ENCODE measurements at places on chromosomes 6 and 20.

DNA sequence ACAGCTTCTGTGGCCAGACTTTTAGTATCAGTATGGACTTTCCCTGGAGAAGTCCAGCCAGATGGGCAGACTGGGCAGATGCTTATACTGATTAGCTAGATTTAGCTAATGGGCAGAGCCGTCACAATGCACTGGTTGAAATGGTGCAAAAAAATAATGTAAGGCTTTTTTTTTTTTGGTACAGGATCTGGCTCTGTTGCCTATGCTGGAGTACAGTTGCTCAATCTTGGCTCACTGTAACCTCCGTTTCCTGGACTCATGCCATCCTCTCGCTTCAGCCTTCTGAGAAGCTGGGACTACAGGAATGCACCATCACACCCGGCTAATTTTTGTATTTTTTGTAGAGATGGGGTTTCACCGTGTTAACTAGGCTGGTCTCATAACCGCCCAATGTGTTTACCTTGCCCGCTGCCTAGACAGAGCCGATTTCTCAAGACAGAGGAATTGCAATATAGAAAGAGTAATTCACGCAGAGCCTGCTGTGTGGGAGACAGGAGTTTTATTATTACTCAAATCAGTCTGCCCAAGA lies 16.4 kb upstream of the KIFC1 start:
- DNase-seq, result peak; percentile 89

DNA sequence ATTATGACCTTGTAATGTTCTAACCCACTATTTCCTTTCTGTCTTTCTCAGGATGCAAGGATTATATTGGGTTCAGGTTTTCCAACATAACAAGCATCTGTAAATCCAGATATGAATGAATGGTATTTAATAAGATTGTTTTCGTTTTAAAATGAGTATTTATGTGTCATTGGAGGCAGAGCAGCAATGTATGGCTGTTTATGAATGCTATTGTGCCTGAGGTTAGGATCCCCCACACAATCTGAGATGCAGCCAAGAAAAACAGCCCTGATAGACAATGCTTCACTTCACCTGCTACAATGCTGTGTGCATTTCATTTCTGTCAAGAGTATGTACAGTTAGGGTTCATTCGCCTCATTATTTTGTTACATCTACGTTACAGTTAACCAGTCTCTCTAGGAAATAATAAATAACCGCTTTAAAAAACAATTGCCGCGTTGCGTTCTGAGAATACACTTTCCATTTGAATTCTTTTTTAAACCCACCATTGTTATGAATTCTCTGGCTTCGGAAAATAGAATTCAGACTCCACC lies 19.6 kb downstream of the TFAP2A start:
- DNase-seq, result no peak

GRCh38 chr6:125312478-125312877 lies 10.7 kb upstream of the HDDC2 start:
- DNase-seq, result no peak

- DNase-seq, result no peak
These were observed 14.6 kb upstream of the TAAR1 start for GRCh38 chr6:132673376-132674094.

DNA sequence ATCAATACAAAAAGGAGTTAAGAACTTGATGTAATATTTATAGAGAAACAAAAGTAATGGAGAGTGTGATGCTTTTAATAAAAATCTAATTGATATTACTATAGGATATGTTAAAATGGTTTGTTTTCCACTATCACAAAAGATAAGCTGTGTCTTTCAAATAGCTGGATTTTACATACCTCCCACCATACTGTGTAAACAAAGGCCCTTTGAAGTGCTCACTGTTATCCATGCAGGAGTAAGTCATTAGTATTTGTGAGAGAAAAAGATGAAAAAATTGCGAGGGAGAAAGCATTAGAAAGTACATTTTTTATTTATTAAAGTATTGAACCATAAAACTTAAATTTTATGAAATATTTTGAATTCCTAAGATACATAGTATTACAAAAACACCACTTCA lies 733.0 kb downstream of the GRIK2 start:
- no peak for DNase-seq

DNA sequence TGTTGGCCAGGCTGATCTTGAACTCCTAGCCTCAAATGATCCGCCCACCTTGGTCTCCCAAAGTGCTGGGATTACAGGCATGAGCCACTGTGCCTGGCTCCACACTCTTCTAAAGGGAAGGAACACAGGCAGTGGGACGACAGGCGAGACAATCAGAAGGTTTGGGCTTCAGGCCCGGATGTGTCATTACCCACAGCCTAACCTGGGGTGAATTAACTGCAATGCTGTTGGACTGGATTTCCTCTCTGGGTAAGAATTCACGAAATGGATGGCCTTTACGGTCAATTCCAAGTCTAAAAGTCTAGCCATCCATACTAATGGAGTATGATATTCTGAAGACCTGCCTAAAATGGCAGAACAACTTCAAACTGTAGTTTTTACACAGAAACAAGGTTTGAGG lies 83.7 kb upstream of the CCDC28A start:
- no peak for DNase-seq

GRCh38 chr6:125375821-125376220 lies 74.1 kb upstream of the HDDC2 start:
- no peak for DNase-seq

- no peak for DNase-seq
These were observed 189.5 kb downstream of the THBS2 start for GRCh38 chr6:169064194-169064593.

DNA sequence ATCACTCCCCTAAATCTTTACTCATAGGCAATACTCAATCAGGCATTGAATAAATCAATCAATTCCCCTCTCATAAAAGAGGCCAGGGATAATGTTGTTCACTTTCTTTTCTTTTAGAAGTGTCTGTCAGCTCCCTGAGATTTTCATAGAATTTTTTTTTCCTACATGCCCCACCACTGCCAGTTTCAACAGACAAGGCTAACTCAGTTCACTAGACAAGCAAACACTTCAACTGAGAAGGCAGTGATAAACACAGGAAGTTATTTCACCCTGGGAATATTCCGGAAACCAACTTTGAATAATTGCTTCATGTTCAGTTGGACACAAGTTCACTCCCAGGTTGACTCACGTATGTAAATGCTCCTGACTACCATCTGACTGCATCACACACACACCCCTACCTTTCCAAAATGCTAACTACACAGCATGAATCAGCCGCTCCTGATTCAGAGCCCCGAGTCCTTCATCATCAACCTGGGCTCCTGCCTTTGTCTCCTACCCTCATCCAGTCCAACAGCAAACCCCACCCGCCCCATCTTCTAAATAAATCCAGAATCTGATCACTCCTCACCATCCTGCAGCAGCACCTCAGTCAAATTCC lies 143.9 kb downstream of the BCAS1 start:
- DNase-seq, result peak; percentile 10

- no peak for DNase-seq
These were observed 22.2 kb downstream of the FKBP1A start for GRCh38 chr20:1370548-1371110.

DNA sequence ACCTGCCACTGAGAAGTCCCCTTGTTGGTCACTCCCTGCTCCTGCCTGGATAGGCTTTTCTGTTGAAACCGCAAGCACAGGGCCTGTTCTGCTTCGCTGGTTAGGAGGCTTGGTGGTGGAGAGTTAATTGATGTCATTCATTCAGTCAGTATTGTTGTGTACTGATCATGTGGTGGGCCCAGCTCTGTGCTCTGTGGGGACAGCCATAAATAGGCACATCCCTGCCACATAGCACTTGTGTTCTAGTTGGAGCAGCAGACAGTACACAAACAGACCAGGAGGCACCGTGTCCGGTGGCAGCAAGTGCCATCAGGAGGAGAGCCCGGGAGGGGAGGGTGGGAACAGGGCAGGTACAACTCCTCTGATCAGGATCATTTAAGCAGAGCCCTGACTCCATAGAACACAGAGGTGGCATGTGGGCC lies 155.2 kb upstream of the INSM1 start:
- no peak for DNase-seq

DNA sequence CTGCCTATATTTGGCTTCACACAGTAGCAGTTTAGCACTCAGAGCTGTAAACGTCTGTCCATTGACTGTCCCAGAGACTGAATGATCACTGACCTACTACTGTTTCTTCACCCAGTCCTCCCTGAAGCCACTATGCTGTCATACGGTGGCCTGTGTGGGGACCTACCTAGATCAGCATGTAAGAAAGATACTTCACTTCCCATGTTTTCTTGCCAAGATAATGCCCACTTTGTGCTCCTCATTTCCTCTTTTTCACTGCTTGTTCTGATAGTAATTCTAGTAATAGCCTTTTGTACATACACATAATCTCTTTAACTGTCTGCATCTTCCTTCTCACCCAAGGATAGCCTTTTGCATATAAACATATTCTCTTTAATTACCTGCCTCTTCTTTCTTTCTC lies 109.9 kb upstream of the TIAM2 start:
- DNase-seq, result no peak

DNA sequence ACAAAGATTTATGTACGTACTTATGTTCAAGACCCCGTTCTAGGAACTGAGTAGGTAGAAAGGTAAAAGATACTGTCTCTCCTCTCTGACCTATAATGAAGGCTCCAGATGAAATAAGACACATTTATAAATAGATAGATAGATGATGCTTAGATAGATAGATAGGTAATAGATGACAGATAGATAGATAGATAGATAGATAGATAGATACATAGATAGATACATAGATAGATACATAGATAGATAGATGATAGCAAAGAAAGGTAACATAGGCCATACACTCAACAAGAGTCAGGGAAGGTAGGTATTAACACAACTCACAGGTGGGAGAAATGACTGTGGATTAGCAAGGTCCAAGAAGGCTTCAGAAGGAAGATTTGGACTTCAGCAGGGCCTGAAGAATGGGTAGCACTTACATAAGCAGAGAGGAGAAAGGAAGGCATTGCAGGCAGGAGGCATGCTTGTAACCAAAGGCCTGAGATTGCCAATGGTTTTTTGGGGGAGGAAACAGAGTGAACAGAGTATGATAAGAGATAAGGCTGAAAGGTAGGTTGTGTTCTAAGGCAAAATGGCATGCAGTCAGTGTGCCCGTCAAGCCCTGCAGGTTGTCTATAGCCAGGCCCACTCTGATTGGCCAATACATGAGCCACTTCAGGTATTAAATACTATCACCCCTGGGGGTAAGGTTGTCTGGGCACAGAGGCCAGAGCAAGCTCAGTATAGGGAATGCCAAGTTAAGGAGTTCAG lies 7.7 kb upstream of the MYB start:
- no peak for DNase-seq

- no peak for DNase-seq
These were observed 397.0 kb downstream of the DOK5 start for GRCh38 chr20:54872440-54872839.

- DNase-seq, result no peak
These were observed 3.4 kb upstream of the MICAL1 start for GRCh38 chr6:109458774-109459531.

DNA sequence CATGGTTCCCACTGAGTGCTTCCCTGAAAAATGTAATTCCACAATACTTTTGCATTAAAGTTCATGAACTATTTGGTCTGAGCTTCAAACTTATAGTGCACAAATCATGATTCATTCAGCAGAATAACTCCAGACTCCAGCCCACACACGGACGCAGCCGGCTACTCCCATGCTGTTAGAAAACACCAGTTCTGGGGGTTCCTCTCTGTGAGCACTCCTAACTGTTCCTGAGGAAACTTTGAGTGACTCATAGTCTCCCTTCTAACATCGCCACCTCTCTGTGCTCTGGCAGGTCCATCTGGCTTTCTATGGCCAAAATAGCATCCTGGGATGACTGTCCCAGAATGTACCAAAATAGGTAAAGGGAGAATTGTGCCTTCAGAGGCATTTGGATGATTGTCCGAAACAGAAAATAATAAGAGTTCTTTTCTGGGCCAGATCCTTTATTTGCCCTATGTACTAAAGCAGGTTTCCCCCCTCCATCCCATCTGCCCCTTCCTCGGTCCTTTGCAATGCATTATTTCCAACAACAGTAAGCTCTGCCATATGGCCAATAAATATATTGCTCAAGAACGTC lies 32.3 kb upstream of the LY86 start:
- DNase-seq, result no peak

- DNase-seq, result no peak
These were observed 191.4 kb upstream of the FAM83B start for GRCh38 chr6:54655162-54655561.

DNA sequence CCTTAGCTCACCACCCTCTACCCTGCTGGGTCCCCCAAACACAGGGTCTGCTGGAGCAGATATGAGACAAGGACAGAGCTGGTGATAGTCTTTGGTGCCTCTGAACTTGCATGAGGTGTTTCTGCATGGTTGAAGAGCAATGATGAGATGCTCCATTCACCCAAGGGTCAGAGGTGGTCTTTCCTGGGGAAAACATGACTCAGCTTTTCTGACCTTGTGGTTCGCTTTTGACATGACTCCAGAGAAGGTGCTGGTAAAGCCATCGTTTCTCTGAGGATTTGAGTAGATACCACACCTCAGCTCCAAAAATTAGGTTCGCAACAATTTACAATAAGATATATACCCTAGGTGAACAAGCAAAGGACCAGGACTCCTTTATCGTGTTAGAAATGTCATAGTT lies 304.8 kb downstream of the DHX35 start:
- DNase-seq, result no peak

GRCh38 chr6:21173031-21173430 lies 420.5 kb upstream of the SOX4 start:
- DNase-seq, result no peak

DNA sequence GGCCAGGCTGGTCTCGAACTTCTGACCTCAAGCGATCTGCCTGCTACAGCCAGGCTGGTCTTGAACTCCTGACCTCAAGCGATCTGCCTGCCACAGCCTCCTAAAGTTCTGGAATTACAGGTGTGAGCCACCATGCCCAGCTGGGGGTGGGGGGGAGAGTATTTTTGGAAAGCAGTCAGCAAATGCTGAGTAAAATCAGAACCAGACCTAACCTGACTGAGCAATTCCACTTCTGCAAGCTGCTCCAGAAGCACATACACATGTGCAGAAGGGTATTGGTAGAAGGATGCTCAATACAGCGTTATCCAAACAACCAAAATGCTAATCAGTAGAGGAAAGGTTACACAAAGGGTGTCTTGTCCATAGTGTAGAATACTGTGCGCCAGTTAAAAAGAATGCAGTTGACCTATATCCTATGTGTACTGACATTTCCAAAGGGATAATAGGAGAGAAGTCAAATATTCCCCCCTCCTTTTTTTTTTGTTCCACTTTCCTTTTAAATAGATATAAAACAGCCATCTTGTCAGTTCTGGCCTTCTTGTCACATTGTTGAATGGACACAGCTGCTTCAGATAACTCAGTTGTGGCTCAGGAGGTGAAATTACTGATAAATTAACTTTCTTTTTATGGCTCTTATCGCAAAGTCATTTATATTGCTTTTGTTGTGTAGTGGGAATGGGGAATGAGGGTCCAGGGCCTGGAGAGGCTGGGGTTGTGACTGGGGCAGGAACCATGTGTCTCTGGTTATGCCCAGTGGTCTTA lies 74.6 kb downstream of the DTD1 start:
- DNase-seq, result no peak

- no peak for DNase-seq
These were observed 144.3 kb upstream of the SPACA1 start for GRCh38 chr6:87903323-87903722.

GRCh38 chr6:107741191-107741680 lies 82.9 kb downstream of the SCML4 start:
- no peak for DNase-seq

GRCh38 chr6:40661726-40662125 lies 74.6 kb upstream of the LRFN2 start:
- DNase-seq, result no peak

- DNase-seq, result no peak
These were observed 227.5 kb downstream of the THBS2 start for GRCh38 chr6:169026175-169026574.

Measured in right hindlimb (tissue), 1 donor.